ENCODE measurements at places on chromosomes 2 and 18. TPM values are rescaled to one million over a fixed set of nuclear protein-coding genes. Genes with fewer than 3 reads are reported as not detected.

GTF2A1L gene
- total RNA-seq, result not detected

DNA sequence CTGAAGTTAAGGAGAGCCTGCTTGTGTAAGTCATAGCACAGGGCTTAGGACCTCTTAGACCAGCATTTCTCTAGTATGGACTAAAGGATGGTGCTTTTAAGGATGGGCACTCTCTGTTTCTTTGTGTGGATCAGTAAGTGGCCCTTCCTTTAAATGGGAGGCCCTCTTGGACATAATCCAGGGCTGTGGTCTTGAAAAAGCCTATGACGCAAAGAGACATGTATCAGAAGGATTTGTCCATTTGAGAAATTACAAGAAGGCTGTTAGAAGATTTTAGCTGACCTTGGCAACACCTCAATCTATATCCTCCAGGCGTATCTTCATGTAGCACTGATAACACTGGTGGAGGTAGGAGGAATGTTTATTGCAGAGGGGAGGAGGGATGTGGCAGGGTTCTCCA is 79.2 kb downstream of the PRPF40A start:
- no peak for DNase-seq

ACMSD gene
- total RNA-seq, result not detected

GRCh38 chr2:72859831-72860262 is 27.4 kb upstream of the SPR start:
- peak; percentile 79 for DNase-seq

DNA sequence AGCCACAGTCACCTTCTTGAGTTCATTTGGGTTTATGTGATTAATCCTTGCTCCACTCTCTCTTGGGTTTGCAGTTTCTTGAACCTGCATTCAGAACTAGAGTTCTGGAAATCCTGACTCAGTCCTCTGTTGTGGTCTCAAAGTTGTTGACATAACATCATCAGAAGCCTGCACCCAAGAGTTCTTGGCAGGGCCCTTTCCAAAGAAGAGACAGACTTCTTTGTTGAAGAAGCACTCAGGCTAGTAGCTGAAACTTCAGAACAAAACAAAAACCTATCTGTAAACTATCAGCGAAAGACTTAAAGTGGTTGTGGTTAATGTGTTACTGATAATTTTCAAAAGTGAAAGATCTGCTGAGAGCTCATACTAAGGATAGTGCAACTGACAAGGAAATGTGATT is 120.8 kb downstream of the FAM168B start:
- DNase-seq, result no peak

DNA sequence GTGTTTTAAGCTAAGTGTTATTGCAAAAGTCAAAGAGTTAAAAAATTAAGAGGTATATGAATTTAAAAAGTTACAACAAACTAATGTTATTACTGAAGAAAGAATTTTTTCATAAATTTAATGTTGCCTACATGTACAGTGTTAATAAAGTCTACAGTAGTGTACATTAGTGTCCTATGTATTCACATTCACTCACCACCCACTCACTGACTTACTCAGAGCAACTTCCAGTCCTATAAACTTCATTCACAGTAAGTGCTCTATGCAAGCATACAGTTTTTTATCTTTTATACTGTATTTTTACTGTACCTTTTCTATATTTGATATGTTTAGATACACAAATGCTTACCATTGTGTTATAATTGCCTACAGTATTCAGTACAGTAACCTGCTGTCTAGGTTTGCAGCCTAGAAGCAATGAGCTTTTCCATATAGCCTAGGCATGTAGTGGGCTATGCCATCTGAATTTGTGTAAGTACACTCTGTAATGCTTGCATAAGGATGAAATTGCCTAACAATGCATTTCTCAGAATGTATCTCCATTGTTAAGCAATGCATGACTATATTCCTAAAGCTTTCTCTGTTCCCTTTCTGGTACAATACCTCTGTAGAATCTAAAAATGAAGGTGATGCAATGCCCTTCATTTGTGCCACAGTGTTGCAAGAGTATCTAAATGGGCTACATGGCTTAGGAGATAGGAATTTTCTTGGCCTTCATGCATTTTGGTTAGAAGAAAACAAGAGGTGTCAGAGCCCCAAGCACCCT is 370.8 kb upstream of the NT5C1B start:
- DNase-seq, result no peak

GRCh38 chr2:44524347-44524926 is 162.7 kb downstream of the CAMKMT start:
- no peak for DNase-seq

- no peak for DNase-seq
Observed at GRCh38 chr18:45236676-45237075, 378.6 kb upstream of the SLC14A2 start.

All from activated CD8-positive, alpha-beta T cell treated with anti-CD3 and anti-CD28 coated beads, Interleukin-2, amount 10 ng/mL, durations not matched to agents 7 days and 5 days (primary cell).